ENCODE measurements at places on chromosomes 13 and 19.
A peak's percentile ranks its signal among the peaks of the same experiment; 100 is the strongest.

- no peak for DNase-seq
Measured at GRCh38 chr19:54586397-54586796, 7.0 kb upstream of the LILRA1 start.

DNA sequence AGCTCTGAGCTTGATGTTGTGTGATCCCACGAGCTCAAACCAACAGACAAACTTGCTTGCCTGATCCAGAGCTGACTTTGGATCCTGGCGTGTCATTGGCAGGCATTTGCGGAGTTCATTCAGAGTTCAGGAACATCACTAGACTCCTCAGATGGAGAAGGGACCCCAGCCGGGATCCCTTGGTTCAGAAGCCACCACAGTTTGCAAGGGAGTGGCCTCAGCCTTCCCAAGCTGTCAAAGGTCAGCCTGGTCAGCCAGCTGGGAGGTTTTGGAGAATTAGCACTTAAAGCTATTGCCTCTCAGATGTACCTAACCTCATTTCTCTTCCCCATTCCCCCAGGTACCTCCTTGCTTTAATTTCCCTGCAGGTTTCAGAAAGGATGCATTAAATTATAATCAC is 208.8 kb upstream of the SOX21 start:
- DNase-seq: no peak

DNA sequence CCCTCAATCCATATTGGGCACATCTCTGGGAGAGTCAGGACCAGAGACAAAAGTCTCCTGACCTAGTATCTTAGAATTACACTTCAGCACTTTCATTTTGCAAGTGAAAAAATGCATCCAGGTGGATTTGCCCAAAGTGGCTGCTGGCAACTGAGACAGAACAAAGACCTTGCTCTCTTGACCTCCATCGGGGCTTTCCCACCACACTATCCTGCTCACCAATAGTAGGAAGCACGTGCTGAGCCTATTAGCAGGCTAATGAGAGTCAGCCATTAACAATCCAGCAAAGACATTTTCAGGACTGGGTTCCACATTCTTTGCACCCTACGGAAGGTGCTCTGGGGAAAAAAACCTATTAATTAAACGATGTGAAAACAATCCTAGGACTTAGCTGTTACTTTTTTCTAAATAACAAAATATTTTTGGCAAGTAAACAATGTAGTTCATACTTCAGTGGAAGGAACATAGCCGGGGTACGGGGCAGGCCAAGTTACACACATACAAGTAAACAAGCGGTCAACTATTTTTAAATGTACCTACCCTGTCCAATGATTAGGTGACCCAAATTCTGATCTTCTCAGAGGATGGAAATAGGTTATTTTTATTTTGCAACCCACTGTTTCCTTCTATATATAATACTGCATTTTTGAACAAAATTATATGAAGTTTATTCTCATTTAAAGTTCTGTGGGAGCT is 78.6 kb downstream of the CDADC1 start:
- DNase-seq: no peak

GRCh38 chr13:23871616-23872220 is 17.5 kb downstream of the MIPEP start:
- no peak for DNase-seq

DNA sequence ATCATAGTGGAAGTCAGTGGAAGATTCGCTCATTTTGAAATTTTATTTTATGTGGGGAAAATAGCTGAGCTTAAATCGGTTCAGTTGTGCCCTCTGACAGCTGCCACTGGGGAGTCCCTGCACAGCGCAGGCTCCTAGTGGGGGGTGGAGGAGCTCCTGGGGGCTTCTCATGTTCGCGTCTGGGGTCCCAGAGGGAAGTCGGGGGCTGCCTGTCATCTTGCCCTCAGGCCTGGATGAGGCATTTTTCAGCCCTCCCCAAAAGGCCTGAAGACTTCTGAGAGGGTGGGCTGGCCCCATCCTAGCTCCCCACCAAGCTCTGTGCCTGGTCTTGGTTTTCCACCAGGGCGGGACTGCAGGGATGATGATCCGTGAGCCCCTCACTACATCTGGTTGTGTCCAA is 82.1 kb downstream of the CHST8 start:
- DNase-seq: no peak

GRCh38 chr13:45542878-45543277 is 72.7 kb downstream of the ERICH6B start:
- DNase-seq: no peak

GRCh38 chr13:44601586-44601985 is 25.5 kb upstream of the TSC22D1 start:
- DNase-seq: no peak

- DNase-seq: no peak
Measured at GRCh38 chr13:62035981-62036380, 620.3 kb upstream of the PCDH20 start.

DNA sequence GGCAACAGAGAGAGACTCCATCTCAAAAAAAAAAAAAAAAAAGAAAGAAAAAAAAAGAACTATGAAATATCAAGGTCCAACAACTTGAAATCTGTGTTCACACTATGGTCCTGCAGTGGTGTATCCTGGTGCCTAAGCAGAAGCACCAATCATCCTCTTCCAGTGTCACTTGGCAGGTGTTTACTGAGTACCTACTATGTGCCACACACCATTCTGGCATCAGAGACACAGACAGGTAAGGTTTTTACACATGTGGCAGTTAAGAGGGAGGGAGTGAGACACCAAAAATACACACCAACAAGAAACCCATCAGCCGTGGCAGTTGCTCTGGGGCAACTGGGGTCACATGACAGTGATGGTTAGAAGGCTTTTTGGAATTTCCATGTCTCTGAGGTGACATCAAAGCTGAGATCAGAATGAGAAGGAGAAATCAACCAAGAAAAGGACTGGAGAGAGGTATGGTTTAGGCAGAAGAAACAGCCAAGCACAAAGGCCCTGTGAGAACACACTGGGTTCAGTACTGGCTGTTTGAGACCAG is 17.6 kb downstream of the PBX4 start:
- no peak for DNase-seq

DNA sequence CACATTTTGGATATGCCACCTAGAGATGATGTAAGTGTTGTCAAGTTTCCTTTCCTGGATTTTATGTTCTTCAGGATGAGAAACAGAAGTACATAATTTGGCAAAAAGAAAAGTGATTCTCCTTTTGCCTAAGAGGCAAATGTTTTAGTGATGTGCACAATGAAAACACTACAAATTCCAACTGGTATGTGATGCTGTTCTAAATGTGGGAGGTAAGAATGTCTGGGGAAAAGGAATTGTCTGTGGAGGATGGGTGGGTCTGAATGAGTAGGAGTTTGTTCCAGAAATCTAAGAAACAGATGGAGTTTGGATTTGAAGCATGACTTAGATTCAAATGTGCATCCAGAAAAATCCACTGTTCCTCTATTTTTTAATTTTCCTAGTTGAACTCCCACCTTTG is 473.6 kb upstream of the SPRY2 start:
- peak; percentile 54 for DNase-seq

DNA sequence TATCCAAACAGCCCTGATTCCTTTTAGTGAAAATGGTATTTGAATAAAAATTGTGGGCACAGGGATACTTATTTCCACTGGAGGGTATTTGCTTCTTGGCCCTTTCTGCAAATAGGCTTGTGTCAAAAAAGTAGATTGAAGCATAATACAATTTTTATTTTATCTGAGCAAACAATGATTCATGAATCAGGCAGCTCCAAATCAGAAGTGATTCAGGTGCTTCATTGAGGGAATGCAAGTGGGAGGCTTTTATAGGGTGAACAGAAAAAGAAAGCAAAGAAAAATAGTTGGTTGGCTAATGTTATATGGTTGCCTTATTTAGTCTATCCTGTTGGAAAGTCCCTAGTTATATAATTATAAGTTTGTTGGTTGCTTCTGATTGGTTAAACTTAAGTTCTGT is 117.9 kb downstream of the ITGBL1 start:
- no peak for DNase-seq

GRCh38 chr13:114077933-114078325 is 54.5 kb downstream of the RASA3 start:
- peak; percentile 43 for DNase-seq

GRCh38 chr13:28423010-28423409 is 71.9 kb downstream of the FLT1 start:
- DNase-seq: no peak

GRCh38 chr13:45798851-45799250 is 52.7 kb downstream of the SIAH3 start:
- DNase-seq: no peak

DNA sequence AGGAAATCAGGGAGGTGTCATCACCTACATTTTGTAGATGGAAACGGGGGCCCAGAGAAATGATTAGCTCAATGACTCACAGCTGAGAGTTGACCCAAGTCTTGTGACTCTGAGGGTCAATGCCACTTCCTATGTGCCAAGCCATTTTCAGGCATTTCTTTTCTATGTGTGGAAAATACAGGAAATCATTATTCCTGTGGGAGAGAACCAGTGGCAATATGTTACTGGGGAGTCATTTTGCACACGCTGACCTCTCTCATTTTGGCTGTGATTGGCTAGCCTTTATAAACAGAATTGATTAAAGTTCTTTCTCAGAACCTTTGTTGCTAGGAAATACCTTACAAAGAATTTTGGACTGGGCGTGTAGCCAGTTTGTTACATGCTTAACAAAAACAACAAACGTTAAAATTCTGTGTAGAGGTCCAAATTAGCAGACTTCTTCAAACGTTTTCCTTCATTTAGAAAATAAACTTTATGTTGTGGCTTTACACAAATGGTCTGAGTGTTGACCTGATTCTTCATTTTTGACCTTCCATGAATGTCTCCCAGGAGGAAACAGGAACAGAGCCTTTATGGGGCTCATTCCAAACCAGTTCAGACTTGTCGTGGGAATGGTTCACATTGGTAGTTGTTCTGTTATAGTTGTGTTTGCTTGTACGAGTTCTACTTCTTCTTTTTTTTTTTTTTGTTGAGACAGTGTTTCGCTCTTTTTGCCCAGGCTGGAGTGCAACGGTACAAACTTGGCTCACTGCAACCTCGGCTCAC is 11.4 kb downstream of the PCCA start:
- no peak for DNase-seq

DNA sequence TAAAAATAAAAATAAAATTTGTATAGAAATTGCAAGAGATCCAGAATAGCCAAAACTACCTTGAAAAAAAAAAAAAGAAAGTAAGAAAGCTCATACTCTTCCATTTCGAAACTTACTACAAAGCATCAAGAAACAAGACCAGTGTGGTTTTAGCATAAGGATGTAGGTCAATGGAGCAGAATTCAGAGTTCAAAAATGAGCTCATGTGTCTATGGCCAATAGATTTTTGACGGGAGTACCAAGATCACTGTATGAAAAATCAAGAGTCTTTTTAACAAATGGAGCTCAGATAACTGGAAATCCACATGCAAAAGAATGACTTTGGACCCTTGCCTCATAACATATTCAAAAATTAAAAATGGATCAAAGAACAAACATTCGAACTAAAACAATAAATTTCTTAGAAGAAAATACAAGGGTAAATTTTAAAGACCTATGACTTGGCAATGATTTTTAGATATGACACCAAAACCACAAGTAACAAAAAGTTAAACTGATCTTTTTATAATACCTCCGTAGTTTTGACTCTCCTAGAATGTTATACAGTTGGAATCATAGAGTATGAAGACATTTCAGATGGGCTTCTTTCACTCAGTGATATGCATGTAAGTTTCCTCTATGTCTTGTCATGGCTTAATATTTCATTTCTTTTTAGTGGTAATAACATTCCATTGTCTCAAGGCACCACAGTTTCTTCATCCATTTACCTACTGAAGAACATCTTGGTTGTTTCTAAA is 43.2 kb downstream of the KLF12 start:
- DNase-seq: no peak

DNA sequence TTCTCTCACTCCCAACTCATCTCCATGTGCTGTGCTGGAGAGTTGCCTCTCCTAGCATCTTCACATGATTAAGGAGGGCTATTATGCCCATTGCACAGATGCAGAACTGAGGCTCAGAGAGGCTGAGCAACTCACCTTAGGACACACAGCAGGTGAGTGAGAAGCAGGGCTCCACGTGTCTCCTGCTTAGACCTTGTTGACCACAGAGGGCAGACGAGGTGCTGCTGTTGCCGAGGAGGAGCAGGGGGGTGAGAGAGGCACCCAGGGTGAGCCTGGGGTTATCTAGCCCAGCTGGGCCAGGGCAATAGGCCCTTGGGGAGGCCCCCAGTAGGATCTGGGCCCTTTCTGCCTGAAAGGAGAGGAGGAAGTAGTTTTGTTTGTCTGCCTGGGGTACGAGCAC is 2.4 kb upstream of the HSH2D start:
- no peak for DNase-seq

- DNase-seq: no peak
Measured at GRCh38 chr13:98236197-98236596, 59.1 kb upstream of the RNF113B start.
